ENCODE measurements at places on chromosomes 12 and 14. TPM values are rescaled to one million over a fixed set of nuclear protein-coding genes. Genes with fewer than 3 reads are reported as not detected.

The PROX2 gene
- not detected for total RNA-seq

DNA sequence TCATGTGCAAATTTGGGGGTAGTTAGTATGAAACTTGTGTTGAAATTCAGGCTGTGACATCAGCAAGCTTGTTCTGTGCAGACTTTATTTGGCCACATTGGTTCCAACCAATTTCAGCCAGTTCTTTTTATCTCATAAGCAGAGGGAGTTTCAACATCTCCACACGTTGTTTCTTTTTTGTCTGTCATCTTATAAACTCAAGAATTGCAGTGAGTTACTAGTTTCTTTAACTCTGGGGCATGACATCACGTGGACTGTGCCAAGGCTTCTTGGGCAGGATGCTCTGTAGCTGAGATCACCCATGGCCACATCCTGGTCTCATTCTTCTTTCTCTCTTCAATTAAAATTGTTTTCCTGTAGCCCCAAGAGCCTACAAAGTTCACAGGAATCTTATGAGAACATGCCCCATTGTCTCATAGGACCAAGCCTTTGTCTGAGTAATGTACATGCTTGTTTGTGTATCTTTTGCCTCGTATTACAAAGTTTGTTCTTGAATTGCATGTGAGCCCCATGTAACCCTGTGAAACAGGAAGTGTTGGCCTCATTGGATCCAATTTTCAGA lies 982.0 kb upstream of the TMEM132C start:
- H3K36me3 ChIP-seq, result no peaks in the 10 kb centered on the region
- H3K27ac ChIP-seq, result peak overlapping the region; percentile 97
- DNase-seq, result peak; percentile 96
- H3K4me1 ChIP-seq, result peaks cover 38% of the 10 kb centered on the region

GRCh38 chr14:60722357-60723115 lies 1.6 kb downstream of the SIX4 start:
- H3K36me3 ChIP-seq, result peaks cover 17% of the 10 kb centered on the region
- H3K27me3 ChIP-seq, result no peaks in the 10 kb centered on the region
- H3K27ac ChIP-seq, result peak overlapping the region; percentile 84
- peak; percentile 39 for DNase-seq
- peaks cover 31% of the 10 kb centered on the region for H3K4me1 ChIP-seq
- H3K4me3 ChIP-seq, result peak overlapping the region; percentile 98

The SERPINA6 gene
- not detected for total RNA-seq

GRCh38 chr12:93783832-93784231 lies 106.7 kb downstream of the CRADD start:
- DNase-seq, result no peak
- H3K27ac ChIP-seq, result peak overlapping the region; percentile 98
- peaks cover 14% of the 10 kb centered on the region for H3K36me3 ChIP-seq
- no peaks in the 10 kb centered on the region for H3K27me3 ChIP-seq
- peak overlapping the region; percentile 73 for H3K4me3 ChIP-seq

DNA sequence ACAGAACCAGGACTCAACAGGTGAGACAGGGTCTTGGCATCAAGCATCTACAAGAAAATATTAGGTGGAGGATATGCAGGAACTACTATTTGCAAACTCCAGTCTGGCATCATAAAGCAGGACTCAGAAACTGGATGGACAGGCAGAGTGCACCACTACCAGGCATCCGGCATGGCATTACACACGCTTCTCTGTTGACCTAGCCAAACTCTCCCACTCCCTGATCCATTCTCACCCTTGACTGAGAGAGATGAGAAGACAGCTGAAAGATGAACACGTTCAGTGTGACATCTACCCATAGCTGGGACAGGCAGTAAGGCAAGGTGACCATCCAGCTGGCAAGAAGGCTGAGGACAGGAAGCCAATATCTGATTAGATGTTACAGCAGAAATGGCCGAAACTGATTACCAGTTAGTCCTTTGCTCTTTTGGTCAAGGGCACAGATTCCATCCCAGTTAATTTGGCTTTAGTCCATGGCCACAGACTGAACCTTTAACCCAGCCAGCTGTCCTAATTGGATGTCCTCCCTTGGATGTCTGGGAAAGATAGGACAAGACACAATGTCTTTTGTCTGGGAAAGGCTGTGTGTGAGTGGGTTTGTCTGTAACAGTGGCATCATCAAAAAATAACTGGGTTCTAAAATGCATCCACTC lies 71.6 kb downstream of the BBS10 start:
- no peak overlapping the region for H3K4me3 ChIP-seq
- peaks cover 5% of the 10 kb centered on the region for H3K36me3 ChIP-seq
- DNase-seq, result no peak
- peaks cover 55% of the 10 kb centered on the region for H3K4me1 ChIP-seq
- H3K27ac ChIP-seq, result no peak overlapping the region

DNA sequence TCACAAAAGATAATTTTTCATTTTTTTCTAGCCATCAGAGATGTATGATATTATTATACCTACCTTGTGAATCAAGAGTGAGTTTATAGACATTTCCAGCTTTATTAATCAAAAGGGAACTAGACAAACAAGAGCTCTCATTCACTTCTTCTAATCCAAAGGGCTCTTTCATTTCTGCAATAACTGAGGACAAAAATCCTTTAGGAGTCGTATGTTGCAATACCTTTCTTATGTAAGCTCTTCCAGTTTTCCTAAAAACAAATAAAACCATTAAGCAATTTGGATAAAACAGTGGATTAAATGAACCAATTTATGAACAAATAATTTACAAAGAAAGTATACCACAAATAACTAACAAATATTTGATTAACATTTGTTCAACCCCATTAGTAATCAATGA lies 107.1 kb downstream of the CATSPERB start:
- no peaks in the 10 kb centered on the region for H3K36me3 ChIP-seq
- no peak for DNase-seq
- H3K27ac ChIP-seq, result no peak overlapping the region

GRCh38 chr12:122100568-122100967 lies 22.0 kb downstream of the MLXIP start:
- peaks cover 4% of the 10 kb centered on the region for H3K27me3 ChIP-seq
- H3K27ac ChIP-seq, result no peak overlapping the region
- no peak for DNase-seq
- H3K36me3 ChIP-seq, result peaks cover 7% of the 10 kb centered on the region

GRCh38 chr14:90512329-90512991 lies 115.6 kb downstream of the CALM1 start:
- no peaks in the 10 kb centered on the region for H3K36me3 ChIP-seq
- no peaks in the 10 kb centered on the region for H3K4me1 ChIP-seq
- no peak for DNase-seq
- H3K4me3 ChIP-seq, result no peak overlapping the region
- H3K27ac ChIP-seq, result no peak overlapping the region

The BICDL1 gene
- total RNA-seq, result not detected

The SERPINA3 gene
- not detected for total RNA-seq

DNA sequence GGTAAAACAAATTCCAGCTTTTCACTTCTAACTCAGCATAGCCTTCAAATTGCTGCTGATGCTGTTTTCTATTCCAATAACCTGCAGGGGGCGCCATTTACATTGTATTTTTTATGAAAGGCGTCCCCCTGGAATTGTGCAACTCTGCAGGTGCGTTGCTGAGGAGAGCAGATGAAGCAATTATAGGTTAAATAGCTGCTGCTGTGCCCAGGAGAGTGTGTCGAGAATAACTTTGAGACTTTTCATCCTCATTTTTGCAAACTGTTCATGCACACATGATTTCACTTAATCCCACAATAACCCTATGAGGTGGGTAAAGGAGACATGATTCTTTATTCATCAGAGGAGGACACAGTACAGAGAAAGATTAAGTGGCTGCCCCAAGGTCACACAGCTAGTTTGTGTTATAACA lies 75.7 kb downstream of the MYRFL start:
- H3K27ac ChIP-seq, result no peak overlapping the region
- no peaks in the 10 kb centered on the region for H3K27me3 ChIP-seq
- peak; percentile 50 for DNase-seq

- H3K4me1 ChIP-seq, result peaks cover 6% of the 10 kb centered on the region
- peaks cover under 1% of the 10 kb centered on the region for H3K27me3 ChIP-seq
- peaks cover 4% of the 10 kb centered on the region for H3K36me3 ChIP-seq
Observed at GRCh38 chr12:132354982-132355680, 25.7 kb upstream of the GALNT9 start.

DNA sequence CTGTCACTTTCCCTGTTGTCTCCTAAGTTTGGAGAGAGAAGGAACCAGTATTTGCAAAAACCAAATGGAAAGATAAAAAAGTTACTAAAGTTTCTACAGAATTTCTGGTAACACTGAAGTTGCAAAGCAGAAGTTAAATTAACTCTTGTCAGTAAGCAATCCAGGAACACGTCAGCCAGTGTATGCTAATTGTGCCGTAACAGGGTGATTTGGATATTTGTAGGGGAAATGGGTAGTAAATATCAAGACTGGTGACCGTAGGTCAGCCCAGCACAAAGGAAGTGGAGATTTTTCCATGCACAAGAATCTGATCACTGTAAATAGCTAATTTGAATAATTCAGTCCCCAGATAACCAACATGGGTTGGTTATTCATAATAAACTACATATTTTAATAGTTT lies 2.3 kb downstream of the CDKN1B start:
- peak overlapping the region; percentile 96 for H3K4me3 ChIP-seq
- H3K36me3 ChIP-seq, result peaks cover 56% of the 10 kb centered on the region
- no peak for DNase-seq
- peaks cover 55% of the 10 kb centered on the region for H3K4me1 ChIP-seq
- peaks cover 8% of the 10 kb centered on the region for H3K27me3 ChIP-seq

The KRT3 gene
- total RNA-seq, result not detected

DNA sequence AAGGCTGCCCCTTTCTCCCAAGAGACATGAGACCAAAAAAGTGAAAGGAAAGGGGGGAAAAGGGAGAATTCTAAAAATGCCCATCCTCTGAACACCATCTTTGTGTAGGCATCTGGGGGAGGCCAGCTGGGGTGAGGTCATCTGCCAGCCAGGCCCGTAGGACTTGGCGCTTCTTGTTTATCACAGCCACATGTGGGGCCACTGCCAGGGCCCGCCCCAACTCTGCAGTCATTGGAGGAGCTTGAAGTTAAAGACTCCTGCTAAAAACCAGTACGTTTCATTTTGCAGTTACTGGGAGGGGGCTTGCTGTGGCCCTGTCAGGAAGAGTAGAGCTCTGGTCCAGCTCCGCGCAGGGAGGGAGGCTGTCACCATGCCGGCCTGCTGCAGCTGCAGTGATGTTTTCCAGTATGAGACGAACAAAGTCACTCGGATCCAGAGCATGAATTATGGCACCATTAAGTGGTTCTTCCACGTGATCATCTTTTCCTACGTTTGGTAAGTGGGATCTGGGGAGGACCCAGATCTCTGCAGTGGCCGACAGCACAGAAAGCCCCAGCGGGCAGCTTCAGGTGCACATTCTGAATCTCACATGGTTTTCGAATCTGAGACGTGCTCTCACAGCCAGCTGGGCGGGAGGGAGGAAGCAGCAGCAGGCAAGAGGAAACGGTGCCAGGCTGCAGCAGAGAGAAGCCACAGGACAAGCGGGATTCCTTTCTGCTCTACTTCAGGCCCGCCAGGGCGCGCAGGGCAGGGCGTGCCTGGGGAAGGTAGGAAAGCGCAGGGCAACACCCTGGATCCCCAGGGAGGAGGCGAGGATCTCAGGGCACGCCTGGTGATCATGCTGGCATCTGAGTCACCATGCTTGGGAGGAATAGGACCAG lies at the start of gene P2RX7:
Gene P2RX7 (plus strand): TSS at position 276 of the 881 bp plus-strand sequence. CDS start 95 bp downstream, at position 371.
- peaks cover 28% of the 10 kb centered on the region for H3K4me1 ChIP-seq
- H3K4me3 ChIP-seq, result peak within 1 kb of the TSS; percentile 93
- no peaks in the 10 kb centered on the region for H3K36me3 ChIP-seq
- peak; percentile 34 for DNase-seq
- H3K27ac ChIP-seq, result peak within 1 kb of the TSS; percentile 56

- H3K27me3 ChIP-seq, result peaks cover 6% of the 10 kb centered on the region
- H3K4me3 ChIP-seq, result peak overlapping the region; percentile 83
- peaks cover 77% of the 10 kb centered on the region for H3K4me1 ChIP-seq
- peak overlapping the region; percentile 100 for H3K27ac ChIP-seq
Observed at GRCh38 chr12:116525418-116526001, 33.7 kb upstream of the MAP1LC3B2 start.

DNA sequence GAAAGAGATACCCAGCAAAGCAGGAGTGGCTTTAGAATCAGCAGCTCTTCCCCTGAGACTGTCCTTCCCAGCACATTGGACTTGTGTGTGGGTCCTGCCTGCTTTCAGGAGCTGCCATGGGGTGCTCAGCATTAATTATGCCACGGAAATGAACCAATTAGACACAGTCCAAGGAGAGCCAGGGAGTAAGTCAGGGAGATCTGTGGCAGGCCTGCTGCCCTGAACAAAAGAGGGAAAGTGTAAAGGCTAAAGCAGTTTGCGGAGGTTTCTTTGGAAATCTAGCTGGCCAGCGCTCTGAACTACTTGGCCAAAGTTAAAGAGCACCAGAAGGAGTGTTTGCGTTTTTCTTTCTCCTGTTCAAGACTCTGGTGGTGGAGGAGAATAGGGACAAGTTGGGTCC lies 65.7 kb upstream of the SRSF5 start:
- H3K27ac ChIP-seq, result no peak overlapping the region
- no peaks in the 10 kb centered on the region for H3K27me3 ChIP-seq
- DNase-seq, result no peak
- H3K4me3 ChIP-seq, result no peak overlapping the region

GRCh38 chr12:50215033-50215432 lies 47.9 kb upstream of the CERS5 start:
- H3K27ac ChIP-seq, result peak overlapping the region; percentile 36
- H3K36me3 ChIP-seq, result peaks cover 38% of the 10 kb centered on the region
- DNase-seq, result peak; percentile 33
- peaks cover 75% of the 10 kb centered on the region for H3K4me1 ChIP-seq
- peak overlapping the region; percentile 65 for H3K4me3 ChIP-seq

GRCh38 chr12:127271776-127272175 lies 995.2 kb upstream of the TMEM132C start:
- no peak for DNase-seq
- no peaks in the 10 kb centered on the region for H3K27me3 ChIP-seq
- H3K4me3 ChIP-seq, result no peak overlapping the region
- peak overlapping the region; percentile 96 for H3K27ac ChIP-seq
- H3K36me3 ChIP-seq, result peaks cover 14% of the 10 kb centered on the region

DNA sequence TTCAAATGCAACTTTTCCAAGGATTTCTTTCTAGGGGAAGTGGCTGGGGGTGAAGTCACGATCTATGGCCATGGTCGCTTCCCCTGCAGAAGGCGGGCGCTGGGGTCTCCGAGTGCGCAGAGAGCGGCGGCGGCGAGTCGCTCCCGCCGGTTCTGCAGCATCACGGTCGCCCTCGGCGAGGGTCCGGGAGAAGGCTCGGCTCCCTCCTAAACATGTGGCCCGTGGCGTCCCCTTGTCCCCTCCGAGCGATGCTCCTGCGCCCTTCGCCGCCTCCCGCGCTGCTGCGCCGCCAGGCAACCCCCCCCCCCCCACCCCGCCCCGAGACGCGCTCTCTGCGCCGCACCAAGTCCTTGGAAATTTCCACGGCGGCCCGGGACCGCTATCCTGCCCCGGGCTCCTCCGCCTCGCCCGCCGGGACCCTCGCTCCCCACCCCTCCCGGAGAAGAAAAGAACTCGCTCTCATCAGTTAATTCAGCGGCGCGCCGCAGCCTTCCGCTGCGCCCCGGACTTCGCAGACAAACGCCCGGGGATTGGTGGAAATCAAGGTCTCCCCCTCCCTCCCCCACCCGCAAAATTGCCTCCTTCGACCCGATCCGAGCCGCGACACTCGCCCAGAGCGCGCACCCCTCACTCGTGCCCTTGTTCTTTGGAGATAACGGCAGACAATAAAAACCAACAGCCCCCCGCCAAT lies at the start of gene ST8SIA1:
Gene ST8SIA1 (minus strand): TSS at position 298 of the 691 bp plus-strand sequence. CDS start 475 bp downstream, outside the sequence.
- DNase-seq, result no peak
- H3K4me3 ChIP-seq, result peak within 1 kb of the TSS; percentile 80
- H3K27ac ChIP-seq, result no peak within 1 kb of the TSS
- H3K36me3 ChIP-seq, result no peaks in the 10 kb centered on the region
